ENCODE measurements at places on chromosomes 7 and 10. TPM values are rescaled to one million over a fixed set of nuclear protein-coding genes. Genes with fewer than 3 reads are reported as not detected.

The UPK3BL1 gene
- 8.7 TPM for total RNA-seq

The ZNF117 gene
- 1.7 TPM for total RNA-seq

The CYP17A1 gene
- not detected for total RNA-seq

The CDH23 gene
- total RNA-seq = under 0.01 TPM

The ELFN1 gene
- 0.59 TPM for total RNA-seq

The CYP51A1 gene
- total RNA-seq = 203 TPM

The OR2A5 gene
- total RNA-seq = not detected

The ZNF736 gene
- total RNA-seq = 1.9 TPM

The ZNF282 gene
- 15.8 TPM for total RNA-seq

The LIPJ gene
- not detected for total RNA-seq

The IL2RA gene
- not detected for total RNA-seq

The CDNF gene
- 0.34 TPM for total RNA-seq

The ASAH2 gene
- total RNA-seq = 1.3 TPM

The PON1 gene
- not detected for total RNA-seq

The CLCN1 gene
- under 0.01 TPM for total RNA-seq

The KIAA1217 gene
- total RNA-seq = 3.9 TPM

The CYP26C1 gene
- not detected for total RNA-seq

The ZNF365 gene
- total RNA-seq = 0.84 TPM

The AKR1C3 gene
- 1.8 TPM for total RNA-seq

The NEUROD6 gene
- total RNA-seq = not detected

The ST8SIA6 gene
- 0.67 TPM for total RNA-seq

The EN2 gene
- total RNA-seq = not detected

The CCL24 gene
- total RNA-seq = not detected

The DRGX gene
- not detected for total RNA-seq

The NME8 gene
- total RNA-seq = not detected

The INA gene
- 0.59 TPM for total RNA-seq

The OR2A7 gene
- 0.84 TPM for total RNA-seq
